Progenitor cell of endocrine pancreas (in vitro differentiated cells): ENCODE measurements at places on chromosomes 3 and 15.

GRCh38 chr3:40523781-40524180, 979 bp upstream of the ZNF621 start:
- no peak for DNase-seq

- no peak for DNase-seq
Observed at GRCh38 chr3:97579365-97579764, 185.2 kb upstream of the ARL6 start.

DNA sequence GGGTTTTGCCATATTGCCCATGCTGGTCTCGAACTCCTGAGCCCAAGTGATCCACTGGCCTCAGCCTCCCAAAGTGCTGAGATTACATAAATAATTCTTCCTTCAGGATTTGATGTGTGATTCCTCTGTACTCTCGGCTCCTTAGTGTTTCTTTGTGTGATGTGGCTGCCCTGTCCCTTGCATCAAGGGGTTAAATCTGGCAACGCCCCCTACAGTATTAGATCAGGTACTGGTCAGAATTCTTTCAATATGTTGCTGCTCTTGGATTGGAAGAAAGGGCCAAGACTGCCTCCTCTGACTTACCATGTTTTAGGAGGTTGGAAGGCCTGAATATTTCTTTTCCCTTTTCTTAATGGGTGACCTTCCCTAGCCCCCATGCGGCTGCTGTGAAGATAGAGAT, 390.6 kb upstream of the WNT5A start:
- DNase-seq: no peak

DNA sequence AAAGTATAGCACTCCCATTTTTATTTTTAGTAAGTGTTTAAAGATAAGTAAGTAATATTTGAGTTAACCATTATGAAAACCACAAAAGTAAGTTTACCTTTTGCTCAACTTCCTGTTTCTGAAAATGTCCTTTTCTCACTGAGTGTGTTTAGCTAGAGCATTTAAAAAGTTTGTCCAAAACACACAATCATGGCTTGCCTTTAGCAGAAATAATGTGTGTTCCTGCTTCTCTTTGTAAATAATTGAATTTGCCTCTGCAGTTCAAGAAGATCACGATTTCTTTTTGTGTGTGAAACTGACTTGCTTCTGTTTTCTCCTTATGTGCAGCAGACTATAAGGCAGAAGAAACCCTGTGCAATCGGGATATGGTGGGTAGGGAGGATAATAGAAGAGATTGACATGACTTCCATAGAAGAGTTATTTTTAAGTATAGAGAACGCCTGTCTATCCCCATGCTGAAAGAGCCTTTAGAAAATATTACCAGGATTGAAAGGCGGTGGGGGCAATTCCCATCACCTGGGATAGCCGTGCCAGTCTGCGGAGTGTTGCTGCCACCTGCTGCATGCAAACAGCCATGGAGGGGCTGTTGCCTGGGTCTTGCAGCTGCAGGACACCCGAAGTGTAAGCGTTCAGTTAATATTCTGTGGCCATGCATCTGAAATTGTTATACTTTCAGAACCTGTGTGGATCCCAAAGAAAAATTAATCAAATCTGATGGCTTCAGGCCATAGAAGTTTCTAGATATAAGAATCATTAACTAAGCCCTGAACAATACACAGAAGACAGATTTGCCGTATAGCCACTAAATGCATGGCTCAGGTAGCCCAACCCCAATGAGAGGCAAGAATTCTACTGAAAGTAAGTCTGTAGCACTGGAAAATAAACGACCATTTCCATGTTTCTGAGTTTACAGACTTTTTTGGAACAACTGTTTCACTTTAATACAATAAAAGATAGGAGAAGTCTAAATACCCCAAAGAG, 2.4 kb upstream of the CD96 start:
- DNase-seq: peak; percentile 60

GRCh38 chr3:61132062-61132461, 119.2 kb downstream of the FHIT start:
- no peak for DNase-seq
